ENCODE measurements at places on chromosomes 2 and 18.

- DNase-seq, result no peak
These were observed 24.5 kb downstream of the PLEKHM3 start for GRCh38 chr2:208000701-208001395.

DNA sequence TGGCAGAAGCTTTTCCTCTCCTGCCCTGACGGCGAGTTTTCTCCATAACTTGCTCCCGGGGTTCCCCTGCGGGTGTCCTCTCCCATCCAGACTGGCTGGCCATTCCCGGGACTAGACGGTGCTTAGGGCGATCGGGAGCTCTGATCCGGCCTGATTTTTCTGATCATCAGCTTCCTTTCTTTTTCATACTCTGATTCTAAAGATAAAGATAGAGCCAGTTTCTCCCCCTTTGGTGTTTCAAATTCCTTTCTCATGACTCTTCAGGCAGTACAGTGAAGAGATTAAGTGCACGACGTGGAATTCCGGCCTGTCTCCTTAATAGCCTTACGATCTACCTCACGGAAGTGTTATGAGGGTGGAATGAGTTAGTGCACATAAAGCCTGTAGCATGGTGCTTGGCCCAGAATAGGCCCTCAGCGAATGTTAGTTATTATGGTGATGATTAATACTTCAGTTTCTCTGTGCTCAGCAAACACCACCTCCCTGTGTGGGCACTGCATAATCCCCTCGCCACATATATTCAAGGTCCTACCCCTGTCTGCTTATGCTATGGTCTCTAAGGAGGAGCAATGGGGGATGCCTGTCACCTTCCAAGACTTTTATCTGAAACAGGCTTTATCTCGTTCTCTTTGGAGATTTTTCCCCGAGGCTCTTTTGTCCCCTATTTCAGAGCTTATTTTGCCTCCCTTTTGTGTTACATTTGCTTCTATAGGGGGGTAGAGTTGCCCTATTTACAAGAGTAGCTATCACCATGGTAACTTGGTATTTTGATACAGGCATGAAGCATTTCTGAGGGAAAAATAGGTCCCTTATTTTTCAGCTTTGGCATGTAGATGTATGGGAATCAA, 254.8 kb downstream of the CDH2 start:
- DNase-seq, result no peak

GRCh38 chr18:48660346-48661228, 121.8 kb downstream of the CTIF start:
- DNase-seq, result no peak

DNA sequence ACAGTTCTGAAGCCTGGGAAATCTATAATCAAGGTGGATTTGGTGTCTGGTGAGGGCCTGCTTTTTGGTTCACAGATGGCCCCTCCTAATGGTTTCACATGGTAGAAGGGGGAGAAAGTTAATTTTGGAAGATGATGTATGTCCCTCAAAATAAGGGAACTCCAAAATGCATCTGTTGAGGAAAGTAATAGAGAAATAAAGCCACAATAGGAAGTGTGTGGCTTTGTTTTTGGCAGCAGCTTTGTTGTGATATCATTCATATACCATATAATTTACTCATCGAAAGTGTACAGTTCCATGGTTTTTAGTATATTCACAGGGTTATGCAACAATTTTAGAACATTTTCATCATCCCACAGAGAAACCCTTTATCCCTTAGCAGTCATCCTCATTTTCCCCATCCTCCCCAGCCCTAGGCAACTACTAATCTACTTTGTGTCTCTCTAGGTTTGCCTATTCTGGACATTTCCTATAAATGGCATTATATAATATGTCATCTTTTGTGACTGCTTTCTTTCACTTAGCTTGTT, 274.0 kb upstream of the FAM98A start:
- no peak for DNase-seq

- no peak for DNase-seq
These were observed 17.6 kb downstream of the IFT172 start for GRCh38 chr2:27471961-27472360.

- DNase-seq, result peak; percentile 16
These were observed 1.3 kb upstream of the USP34 start for GRCh38 chr2:61471905-61472805.

- DNase-seq, result no peak
These were observed 431 bp upstream of the CNRIP1 start for GRCh38 chr2:68320118-68320641.

DNA sequence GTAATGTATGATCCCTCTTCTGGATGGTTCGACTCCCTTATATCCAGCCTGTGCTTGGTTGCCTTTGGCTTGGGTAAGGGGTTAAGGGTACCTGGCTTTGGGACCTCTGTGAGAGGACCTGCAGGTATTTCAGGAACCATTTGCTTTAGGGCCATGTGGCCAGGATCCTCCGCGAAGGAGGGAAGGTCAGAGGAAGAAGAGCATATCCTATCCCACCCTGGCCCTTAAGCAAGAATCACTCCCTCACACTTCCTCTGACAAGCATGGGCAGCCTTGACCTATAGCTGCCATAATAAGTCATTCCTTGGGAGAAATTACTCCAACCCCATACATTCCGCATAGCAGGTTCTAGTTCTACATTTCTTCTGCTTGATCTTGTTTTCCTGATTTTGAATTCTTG, 59.1 kb upstream of the TXNDC2 start:
- DNase-seq, result no peak
